Large intestine (tissue), 12 donors: ENCODE measurements at places on chromosomes 7 and 10.

- no peaks in the 10 kb centered on the region for H3K36me3 ChIP-seq
- no peak overlapping the region for H3K4me3 ChIP-seq
- no peaks in the 10 kb centered on the region for H3K4me1 ChIP-seq
- H3K27ac ChIP-seq: no peak overlapping the region
Measured at GRCh38 chr10:28327491-28327880, 24.6 kb upstream of the MPP7 start.

DNA sequence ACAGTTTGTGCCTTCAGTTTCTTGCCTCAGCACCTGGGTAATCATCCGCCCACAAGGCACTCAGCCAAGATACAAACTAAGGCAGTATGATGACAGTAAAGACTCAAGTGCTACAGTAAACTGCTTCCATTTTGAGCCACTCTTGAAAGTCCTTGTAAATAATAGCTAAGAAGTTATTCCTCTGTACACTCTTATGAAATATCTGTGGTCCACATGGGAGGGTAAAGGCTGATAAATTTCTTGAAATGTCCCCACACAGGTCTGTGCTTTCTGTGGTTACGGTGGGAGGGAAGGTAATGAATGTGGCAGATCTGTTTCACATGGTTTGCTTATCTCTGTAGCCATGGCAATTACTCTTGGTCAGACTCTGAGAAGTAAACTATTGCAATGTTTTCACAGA lies 551.0 kb upstream of the ZWINT start:
- no peaks in the 10 kb centered on the region for H3K36me3 ChIP-seq
- DNase-seq: no peak
- H3K27ac ChIP-seq: no peak overlapping the region
- no peaks in the 10 kb centered on the region for H3K27me3 ChIP-seq
- no peaks in the 10 kb centered on the region for H3K4me1 ChIP-seq

- no peak overlapping the region for H3K4me3 ChIP-seq
- H3K27ac ChIP-seq: no peak overlapping the region
- peaks cover 61% of the 10 kb centered on the region for H3K36me3 ChIP-seq
- DNase-seq: no peak
- H3K4me1 ChIP-seq: no peaks in the 10 kb centered on the region
Measured at GRCh38 chr10:288316-289200, 153.3 kb downstream of the ZMYND11 start.

DNA sequence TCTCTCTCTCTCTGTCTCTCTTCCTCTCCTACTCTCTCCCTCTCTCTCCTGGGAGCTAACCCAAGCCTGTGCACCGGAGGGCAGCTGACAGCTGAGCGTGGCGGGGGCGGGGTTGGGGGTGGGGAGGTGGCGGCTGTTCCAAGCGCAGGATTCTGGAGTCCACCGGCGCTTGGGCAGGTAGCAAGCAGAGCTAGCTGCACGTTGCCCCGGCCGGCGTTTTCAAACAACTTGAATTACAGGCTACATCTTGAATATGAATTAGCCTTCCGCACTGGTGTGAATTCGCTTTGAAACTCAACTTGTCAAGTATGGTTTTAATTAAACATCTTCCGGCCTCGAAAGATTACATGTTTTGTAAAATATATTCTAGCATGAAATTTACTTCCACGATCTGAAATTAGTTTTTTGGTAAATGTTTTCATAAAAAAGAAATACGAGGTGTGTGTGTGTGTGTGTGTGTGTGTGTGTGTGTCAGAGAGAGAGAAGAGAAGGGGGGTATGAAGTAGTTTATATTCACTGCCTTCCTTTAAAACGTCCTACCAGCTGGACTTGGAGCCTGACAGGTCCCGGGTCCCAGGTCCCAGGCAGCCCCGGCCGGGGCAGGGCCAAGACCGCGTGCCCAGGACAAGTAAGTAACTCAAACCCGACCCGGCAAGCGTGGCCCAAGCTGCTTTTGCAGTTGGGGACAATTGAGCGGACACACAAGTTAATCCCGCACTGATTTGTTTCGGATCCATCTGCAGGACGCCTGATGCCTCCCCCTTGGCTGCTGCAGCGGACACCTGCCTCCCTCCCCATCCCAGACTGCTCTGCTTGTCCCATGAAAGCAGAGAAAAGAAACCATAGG lies 9.0 kb upstream of the DLX6 start:
- no peak for DNase-seq
- H3K36me3 ChIP-seq: no peaks in the 10 kb centered on the region
- no peak overlapping the region for H3K4me3 ChIP-seq
- no peaks in the 10 kb centered on the region for H3K4me1 ChIP-seq
- peaks cover 95% of the 10 kb centered on the region for H3K27me3 ChIP-seq
- H3K27ac ChIP-seq: no peak overlapping the region

DNA sequence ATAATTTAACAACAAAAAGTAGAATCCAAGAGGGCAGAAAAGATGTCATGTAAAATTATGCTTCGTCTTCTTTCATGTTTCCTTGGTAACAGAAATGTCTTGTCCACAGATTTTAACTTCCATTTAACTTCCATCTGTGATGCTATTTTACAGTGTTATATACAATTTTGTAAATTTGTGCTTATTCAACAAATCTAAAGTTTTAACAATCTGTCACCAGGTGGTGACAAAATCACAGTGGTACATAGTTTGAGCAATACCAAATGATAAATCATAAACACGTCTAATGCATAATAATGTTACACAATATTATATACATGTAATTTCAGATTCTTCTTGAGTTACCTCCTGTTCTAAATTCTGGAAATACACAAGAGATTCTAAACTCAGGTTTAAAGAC lies 784.4 kb upstream of the CELF2 start:
- DNase-seq: no peak
- H3K27me3 ChIP-seq: no peaks in the 10 kb centered on the region
- no peaks in the 10 kb centered on the region for H3K4me1 ChIP-seq

GRCh38 chr7:20299647-20300312 lies 30.9 kb upstream of the ITGB8 start:
- H3K4me3 ChIP-seq: no peak overlapping the region
- no peak for DNase-seq
- no peaks in the 10 kb centered on the region for H3K27me3 ChIP-seq

GRCh38 chr10:91409069-91409868 lies 875 bp upstream of the HECTD2 start:
- H3K4me1 ChIP-seq: peaks cover 7% of the 10 kb centered on the region
- no peaks in the 10 kb centered on the region for H3K27me3 ChIP-seq
- no peaks in the 10 kb centered on the region for H3K36me3 ChIP-seq
- H3K4me3 ChIP-seq: peak overlapping the region; percentile 84

- peak; percentile 11 for DNase-seq
- H3K27ac ChIP-seq: no peak overlapping the region
- H3K4me3 ChIP-seq: peak overlapping the region; percentile 2
- H3K27me3 ChIP-seq: peaks cover 83% of the 10 kb centered on the region
- H3K36me3 ChIP-seq: no peaks in the 10 kb centered on the region
Measured at GRCh38 chr10:92692080-92692671, 2.4 kb downstream of the HHEX start.

DNA sequence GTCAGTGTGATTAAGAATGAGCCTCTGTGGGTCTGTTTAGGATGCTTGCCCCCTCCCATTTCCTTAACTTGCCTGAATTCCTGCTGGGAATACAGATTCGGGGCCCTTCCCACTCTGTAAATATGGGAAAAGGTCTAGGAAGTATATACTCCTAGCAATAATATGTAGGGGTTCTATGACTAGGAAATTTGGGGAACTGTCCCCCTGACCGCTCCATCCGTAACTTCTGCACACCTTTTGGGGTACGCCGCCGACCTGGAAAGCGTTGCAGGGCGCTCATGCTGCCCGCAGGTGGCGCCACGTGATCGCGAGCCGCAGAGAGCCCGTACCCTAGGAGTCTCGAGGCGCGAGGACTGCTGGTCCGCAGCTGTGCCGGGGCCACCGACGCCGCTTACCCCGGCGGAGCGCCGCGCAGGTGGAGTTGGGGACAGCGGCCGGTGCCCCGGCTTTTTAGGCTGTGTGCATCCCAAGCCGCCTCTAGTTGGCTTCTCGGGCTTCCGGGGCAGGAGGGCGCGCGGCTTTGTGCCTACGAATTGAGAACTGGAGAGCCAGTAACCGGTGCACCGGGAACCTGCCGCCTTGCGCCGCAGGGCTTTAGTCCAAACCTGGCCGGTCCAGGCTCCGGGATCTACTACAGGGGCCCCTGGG lies 656 bp upstream of the CNNM2 start:
- DNase-seq: peak; percentile 70
- H3K4me1 ChIP-seq: peaks cover 6% of the 10 kb centered on the region
- H3K36me3 ChIP-seq: no peaks in the 10 kb centered on the region
- no peaks in the 10 kb centered on the region for H3K27me3 ChIP-seq
- peak overlapping the region; percentile 83 for H3K4me3 ChIP-seq
- peak overlapping the region; percentile 90 for H3K27ac ChIP-seq

DNA sequence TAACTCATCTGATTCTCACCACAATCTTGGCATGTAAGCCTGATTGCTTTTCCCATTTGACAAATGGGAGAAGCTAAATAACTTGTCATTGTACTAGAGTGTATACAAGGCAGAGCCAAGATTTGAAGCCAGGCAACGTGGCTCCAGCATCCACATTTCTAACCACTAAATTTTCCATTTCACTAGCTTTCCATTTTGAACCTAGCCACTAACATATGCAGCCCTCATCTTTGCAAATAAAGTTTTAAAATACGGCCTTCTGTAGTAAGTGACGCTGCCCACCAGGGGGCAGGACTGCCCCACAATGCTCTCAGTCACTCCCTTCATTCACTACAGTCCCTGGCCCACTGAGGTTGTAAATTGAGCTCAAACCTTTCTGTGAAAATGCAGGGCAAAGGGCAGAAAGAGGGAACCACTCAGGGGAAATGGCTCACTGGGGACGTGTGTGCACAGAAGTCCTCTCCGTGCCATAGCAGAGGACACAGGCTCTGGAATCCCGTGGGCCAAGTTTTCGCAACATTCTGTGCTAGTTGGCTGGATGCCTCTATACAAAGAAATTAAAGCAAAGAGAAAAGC lies 315.7 kb downstream of the TNS3 start:
- H3K4me3 ChIP-seq: no peak overlapping the region
- H3K27me3 ChIP-seq: no peaks in the 10 kb centered on the region
- peaks cover 28% of the 10 kb centered on the region for H3K4me1 ChIP-seq
- H3K27ac ChIP-seq: peak overlapping the region; percentile 91

GRCh38 chr10:7409045-7409731 lies 1.6 kb downstream of the SFMBT2 start:
- no peak for DNase-seq
- peaks cover 16% of the 10 kb centered on the region for H3K4me1 ChIP-seq

DNA sequence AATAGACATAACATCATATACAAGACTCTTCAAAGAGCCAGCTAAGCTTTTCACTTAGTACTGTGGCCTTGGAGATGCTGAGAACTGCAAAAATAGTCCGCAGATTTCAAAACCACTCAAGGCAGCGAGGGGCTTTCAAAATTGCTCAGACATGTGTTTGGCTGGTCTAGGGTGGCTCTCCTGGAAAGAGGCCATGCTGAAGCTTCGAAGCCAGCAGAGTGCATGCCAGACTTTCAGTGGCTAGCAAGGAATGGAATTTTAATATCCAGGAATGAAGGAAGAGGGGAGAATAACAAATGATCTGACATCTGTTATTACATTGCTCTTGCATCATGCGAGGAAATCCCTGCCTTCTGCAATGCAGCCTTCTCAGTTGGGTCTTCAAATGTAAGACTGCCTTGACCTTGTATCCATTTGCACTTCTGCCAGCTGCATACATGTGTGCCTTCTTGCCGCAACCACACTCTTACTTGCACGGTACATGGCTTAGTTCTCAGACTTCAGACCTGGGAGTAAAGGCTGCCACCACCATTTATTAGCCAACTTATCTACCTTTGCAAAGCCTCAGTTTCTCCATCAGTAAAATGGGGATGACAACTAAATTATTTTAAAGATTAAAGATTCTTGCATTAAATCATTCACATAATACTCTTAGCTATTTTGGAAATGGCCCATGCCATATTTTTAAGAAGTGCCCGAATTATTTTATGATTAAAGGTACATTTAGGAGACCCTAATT lies 55.9 kb downstream of the ITIH5 start:
- no peak overlapping the region for H3K27ac ChIP-seq
- no peaks in the 10 kb centered on the region for H3K36me3 ChIP-seq
- no peaks in the 10 kb centered on the region for H3K4me1 ChIP-seq
- H3K4me3 ChIP-seq: no peak overlapping the region
- H3K27me3 ChIP-seq: no peaks in the 10 kb centered on the region

- no peaks in the 10 kb centered on the region for H3K27me3 ChIP-seq
- H3K4me3 ChIP-seq: no peak overlapping the region
- DNase-seq: peak; percentile 61
Measured at GRCh38 chr7:112331492-112331891, 118.8 kb upstream of the IFRD1 start.

DNA sequence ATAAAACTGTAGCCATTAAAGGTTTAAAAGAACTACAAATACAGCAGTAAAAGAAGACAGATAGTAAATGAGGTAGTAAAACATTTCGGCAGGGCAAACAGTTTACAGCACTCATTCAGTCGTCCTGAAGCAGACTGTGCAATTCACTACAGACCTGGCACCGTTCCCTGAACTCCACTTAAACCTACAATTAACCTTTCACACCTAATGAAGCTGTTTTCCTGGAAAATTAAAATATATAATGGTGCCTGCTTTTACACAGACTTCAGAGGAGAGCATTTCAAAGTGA lies 335.3 kb downstream of the GFRA1 start:
- H3K27ac ChIP-seq: no peak overlapping the region
- no peaks in the 10 kb centered on the region for H3K27me3 ChIP-seq
- no peaks in the 10 kb centered on the region for H3K36me3 ChIP-seq
- no peak for DNase-seq
- no peaks in the 10 kb centered on the region for H3K4me1 ChIP-seq
- no peak overlapping the region for H3K4me3 ChIP-seq

GRCh38 chr7:492714-493065 lies 27.0 kb downstream of the PDGFA start:
- no peak overlapping the region for H3K27ac ChIP-seq
- DNase-seq: no peak
- no peak overlapping the region for H3K4me3 ChIP-seq

GRCh38 chr10:133481086-133481643 lies 27.4 kb downstream of the SCART1 start:
- H3K4me1 ChIP-seq: no peaks in the 10 kb centered on the region
- H3K4me3 ChIP-seq: no peak overlapping the region
- no peaks in the 10 kb centered on the region for H3K36me3 ChIP-seq

- peaks cover 2% of the 10 kb centered on the region for H3K27me3 ChIP-seq
- peak; percentile 39 for DNase-seq
Measured at GRCh38 chr10:43131256-43131655, 7.0 kb upstream of the CSGALNACT2 start.

GRCh38 chr7:123271231-123271630 lies 71.5 kb upstream of the SLC13A1 start:
- no peaks in the 10 kb centered on the region for H3K27me3 ChIP-seq
- H3K27ac ChIP-seq: no peak overlapping the region
- no peak overlapping the region for H3K4me3 ChIP-seq
- H3K4me1 ChIP-seq: no peaks in the 10 kb centered on the region
